ENCODE measurements at places on chromosomes 3 and 15.

DNA sequence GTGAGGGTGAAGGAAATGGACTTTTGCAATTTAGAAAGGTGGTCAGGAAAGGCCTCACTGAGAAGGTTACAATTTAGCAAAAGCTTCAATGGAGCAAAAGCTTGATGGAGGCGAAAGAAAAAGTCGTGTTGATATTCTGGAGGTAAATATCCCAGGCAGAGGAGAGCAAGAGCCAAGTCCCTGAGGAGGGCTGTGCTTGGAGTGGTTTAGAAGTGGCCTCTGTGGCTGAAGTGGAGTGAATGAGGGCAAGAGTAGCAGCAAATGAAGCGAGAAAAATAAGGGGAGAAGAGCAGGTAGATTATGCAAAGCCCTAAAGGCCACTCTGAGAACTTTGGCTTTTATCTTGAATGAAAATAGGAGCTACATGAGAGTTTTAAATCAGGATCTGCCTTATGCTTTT, 54.1 kb downstream of the GUCA1C start:
- DNase-seq, result no peak

GRCh38 chr3:127091376-127091775, 101.6 kb upstream of the PRR23E start:
- DNase-seq, result no peak

DNA sequence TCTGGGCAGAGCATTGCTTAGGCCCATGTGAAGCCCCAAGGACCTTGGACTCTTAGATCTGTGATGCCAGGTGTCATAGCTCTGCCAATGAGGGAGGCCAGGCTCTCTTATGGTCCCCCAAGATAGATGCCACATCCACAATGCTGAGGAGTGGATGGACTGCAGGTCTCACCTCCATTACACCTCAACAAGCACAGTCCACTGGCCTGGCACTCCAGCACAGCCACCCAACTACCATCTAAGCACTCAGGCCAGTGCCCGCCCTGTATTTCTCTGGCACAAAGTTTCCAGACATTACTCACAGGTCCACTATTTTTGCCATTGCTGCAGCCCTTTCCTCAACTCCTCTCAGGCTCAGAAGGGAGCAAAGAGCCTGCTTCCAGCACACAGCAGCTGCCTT, 613.5 kb upstream of the EPHA6 start:
- DNase-seq, result no peak

DNA sequence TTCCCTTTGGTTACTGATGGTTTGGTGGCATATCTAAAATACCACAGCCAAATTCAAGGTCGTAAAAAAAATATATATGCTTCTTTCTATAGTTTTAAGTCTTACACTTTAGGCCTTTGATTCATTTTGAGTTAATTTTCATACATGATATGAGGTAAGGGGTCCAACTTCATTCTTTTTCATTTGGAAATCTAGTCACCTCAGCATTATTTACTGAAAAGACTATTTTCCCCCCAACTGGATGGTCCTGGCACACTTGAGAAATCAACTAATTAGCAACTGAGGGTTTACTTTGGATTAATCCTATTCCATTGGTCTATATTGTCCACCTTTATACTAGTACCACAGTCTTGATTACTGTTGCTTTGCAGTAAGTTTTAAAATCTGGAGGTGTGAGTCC, 26.2 kb downstream of the RHOA start:
- no peak for DNase-seq

GRCh38 chr3:42408156-42408555, 2.3 kb downstream of the LYZL4 start:
- DNase-seq, result no peak

- DNase-seq, result no peak
These were observed 78.4 kb upstream of the OSTN start for GRCh38 chr3:191120447-191121298.

GRCh38 chr15:39333896-39334295, 247.0 kb upstream of the THBS1 start:
- DNase-seq, result no peak

DNA sequence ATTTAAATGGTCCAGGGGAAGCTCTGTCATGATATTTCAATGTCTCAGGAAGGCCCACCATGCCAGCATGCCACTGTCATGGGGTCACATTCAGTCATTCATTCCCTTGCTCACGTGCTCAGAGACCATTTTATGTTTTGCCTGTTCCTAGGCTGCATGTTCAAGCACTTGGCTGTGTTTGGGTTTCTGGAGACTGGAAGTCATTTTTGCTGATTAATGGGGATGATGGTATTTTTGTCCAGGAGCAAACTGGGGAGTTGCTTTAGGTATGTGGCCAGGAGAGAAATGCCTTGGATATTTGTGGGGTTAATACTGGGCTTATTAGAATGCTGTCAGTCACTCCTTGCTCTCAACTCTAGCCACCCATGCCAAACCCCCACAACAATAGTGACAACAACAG, 303.5 kb downstream of the PTPRG start:
- DNase-seq, result no peak

- DNase-seq, result no peak
These were observed 14.4 kb downstream of the FGD5 start for GRCh38 chr3:14832975-14833722.

- no peak for DNase-seq
These were observed 540 bp downstream of the CCDC80 start for GRCh38 chr3:112640276-112640929.

- DNase-seq, result no peak
These were observed 11.5 kb downstream of the RNF168 start for GRCh38 chr3:196492080-196492479.

DNA sequence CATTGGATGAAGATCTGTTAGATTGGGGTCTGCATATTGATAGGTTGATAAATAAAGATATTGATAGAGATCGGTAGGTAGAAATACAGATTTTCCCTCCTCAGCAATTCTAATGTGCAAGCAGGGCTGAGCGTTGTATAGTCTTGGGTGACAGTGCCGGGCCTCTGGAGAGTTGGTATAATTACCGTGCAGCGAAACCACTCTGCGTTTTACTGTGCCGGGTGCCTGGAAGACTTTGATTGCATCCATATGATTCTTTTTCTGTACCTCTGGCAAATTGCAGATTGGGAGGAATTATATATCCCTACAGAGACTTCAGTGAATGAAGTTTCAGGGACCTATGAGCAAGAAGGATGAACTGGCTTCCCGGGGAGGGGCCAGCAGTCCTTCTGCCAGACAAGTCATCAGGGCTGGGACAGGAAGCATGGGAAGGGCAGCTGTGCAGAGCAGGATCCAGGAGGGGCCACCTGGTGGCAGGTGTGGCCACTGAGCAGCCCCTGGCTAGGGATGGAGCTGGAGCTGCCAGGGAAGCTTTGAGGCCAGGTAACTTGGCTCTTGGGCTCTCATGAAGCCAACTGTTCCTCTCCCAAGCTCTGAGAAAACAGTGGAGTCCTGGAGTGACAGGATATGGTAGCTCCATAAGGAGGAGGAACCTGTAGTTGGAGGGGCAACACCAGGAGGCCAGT, 132.5 kb downstream of the APBA2 start:
- DNase-seq, result no peak

GRCh38 chr3:12884790-12885582, 43.6 kb upstream of the RPL32 start:
- DNase-seq, result no peak

Measured in common myeloid progenitor, CD34-positive (primary cell).